NCI-H774 (cell line): ENCODE measurements at places on chromosomes 2 and 18.

DNA sequence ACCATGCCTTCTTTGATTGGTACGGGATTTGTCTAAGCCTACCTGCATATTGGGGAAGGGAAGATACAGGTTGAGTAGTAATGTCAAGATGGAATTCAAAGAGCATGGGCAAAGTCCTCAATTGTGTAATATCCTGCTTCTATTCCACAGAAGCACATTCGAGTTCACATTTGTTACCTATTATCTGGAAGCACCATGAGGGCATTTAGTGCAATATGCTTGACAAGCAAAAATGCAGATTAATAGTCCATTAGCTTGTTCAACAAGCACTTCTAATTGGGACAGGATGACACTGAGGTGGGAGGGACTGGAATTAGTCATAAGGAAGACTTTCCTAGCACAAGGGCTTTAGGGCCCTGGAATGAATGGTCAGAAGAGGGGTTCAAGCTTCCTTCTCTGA, 40.5 kb downstream of the MYO5B start:
- DNase-seq = no peak

DNA sequence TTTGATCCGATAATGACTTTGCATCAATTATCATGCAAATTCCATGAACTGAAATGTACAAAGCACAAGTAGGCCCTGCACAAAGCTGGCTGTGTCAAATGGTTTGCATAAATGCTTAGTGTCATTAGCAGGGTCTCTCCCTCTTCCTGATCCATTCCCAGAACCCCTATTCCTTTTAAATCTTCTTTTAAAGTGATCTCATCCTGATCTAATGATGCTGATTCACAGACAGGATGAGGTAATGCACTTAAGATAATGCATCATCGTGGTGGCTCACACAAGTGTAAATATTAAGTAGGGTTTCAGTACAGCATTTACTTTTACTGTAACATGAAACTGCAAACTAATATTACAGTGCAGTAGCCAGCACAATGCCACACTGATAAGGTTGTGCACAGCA, 304.8 kb upstream of the SOX11 start:
- peak; percentile 7 for DNase-seq

DNA sequence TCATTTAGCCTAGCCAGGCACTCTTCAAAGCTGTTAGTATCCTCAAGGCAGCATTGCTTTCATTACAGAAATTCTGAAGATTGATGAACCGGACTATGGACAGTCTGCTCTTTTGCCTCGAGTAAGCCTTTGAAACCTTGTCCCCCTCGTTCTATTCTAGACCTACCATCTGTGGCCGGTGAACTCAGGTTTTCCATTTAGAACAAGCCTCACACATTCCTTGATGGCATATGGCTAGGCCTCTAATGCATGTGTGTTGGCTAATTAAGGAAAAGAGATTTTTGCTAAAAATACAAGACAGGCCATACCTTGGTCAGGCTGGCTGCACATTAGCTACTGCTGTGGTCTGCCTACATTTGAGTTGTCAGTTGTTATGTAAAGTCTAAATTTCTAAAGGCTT, 111.8 kb downstream of the CERS6 start:
- DNase-seq = no peak

DNA sequence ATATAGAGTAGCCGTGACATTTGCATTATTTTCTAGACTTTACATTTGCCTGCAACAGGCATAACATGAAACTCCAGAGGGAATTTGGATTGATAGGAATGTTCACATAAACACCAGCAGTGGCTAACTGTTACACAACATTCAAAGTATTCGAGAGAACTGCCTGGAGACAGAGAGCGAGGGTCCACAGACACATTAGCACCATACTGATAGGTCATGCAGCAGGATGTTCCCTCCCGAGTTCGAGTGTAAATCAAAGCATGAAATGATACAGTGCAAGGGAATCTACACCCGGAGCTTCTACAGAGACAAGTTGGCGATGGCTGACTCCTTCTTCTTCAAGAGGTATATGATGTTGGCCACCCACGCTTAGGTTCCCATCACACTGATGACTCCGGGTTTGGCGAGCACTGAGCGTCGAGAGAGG, 89.5 kb downstream of the COL6A3 start:
- no peak for DNase-seq

DNA sequence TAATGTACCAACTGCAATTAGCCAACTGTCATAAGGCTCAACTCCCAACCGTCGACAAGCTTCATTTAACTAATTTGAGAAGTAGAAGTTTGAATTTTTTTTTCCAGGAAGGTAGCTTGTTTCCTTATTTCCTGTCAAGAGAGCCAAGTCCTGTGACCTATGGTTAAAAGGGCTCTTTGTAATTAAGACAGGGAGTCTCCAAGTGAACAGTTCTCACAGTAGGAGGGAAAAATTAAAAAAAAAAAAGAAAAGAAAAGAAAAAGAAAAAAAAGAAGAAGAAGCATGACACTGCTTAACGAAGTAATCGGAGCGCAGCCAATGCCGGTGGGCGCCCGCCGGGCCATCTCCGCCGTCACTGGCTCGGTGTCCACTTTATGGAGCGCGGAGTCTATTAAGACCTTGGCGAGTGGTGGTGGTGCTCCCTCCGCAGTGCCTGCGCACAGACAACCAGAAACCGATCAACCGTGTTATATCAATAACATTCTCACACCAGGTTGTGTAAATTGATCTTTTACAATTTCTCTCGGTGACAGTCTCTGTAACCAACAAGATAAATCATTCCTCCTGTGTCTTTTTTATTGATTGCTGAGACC, 197.2 kb upstream of the POU3F3 start:
- no peak for DNase-seq

- DNase-seq = no peak
Measured at GRCh38 chr18:43265465-43265864, 11.8 kb downstream of the SYT4 start.

DNA sequence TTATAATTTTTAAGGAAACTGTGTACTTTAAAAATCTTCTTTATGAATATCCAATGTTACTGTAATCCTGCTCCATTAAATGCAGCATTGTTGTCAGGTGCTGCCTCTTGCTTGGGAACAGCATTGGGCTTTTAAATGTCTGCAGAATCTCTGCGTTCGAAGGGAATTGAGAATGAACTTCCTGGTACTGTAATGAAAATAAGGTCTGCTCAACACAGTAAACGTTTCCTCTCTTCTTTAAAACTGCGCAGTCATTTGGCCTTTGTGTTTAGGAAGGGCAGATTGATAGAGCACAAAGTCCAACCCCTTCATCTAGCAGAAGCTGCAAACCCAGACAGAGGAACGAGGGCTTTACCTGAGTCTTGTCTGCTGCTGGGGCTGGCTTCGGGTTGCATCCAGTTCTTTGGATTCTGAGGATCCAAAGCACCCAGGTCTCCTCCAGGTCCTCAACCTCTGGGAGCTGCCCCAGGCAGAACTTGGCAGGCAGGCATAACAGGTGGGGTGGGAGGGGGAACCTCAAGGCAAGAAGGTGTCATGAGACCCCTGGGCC, 104.5 kb downstream of the UGGT1 start:
- DNase-seq = no peak

GRCh38 chr18:5315838-5316237, 20.3 kb upstream of the ZBTB14 start:
- DNase-seq = no peak

DNA sequence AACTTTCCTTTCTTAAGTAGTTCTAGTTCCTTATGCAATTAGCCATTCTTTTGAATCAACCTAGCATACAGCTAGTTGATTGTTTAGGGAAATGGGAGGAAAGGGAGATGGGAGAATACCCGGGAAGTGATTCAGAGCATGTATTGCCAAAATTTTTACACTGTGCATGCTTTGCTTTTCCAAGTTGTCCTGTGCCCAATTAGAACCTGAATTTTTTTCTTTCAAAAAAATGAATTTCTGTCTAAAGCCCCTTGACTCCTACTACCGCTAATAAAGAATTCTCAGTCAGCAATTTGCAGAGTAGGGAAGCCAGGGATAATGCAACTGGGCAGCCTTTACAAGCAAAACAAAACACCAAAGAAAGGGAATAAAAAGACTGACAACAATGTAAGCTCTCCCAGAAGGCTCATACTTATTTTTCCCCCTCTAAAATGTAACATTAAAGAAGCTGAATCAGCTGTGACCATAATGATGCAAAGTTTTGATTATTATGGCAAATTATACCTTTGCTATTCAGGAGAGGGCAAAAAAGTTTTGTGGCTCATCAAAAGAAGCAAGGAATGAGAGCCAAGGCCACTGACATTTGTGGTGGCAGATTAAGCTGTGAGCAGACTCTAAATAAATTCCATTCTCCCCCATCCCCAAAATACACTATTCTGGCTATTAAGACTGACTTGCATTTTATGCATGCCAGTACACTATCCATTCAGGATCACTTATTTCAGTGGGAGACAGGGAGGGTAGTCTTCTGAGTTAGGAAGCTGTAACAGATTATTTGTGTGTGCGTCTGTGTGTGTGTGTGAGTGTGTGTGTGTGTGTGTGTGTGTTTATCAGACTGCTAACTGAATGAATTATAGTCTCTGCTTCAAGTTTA, 174.3 kb downstream of the ERBB4 start:
- no peak for DNase-seq

DNA sequence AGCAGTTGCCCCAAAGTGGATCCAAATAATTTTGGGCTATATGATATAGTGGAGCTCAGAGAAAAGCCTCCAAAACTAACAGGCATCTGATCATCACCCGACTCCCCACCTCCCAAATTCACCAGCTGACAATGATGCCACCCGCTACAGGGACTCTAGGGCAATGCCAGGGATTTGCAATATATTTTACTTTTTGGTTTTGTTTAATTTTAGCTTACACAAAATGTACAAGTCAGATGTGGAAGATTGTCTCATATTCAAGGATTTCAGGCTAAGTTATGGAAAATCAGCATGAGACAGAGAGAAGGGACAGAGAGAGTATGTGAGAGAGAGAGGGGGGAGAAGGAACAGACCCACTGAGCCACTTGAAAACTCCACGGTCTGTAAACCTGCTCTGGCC, 187.4 kb downstream of the TMEM247 start:
- no peak for DNase-seq

- no peak for DNase-seq
Measured at GRCh38 chr2:136310797-136311603, 193.1 kb upstream of the CXCR4 start.

- no peak for DNase-seq
Measured at GRCh38 chr2:177675350-177675821, 282.8 kb downstream of the AGPS start.

DNA sequence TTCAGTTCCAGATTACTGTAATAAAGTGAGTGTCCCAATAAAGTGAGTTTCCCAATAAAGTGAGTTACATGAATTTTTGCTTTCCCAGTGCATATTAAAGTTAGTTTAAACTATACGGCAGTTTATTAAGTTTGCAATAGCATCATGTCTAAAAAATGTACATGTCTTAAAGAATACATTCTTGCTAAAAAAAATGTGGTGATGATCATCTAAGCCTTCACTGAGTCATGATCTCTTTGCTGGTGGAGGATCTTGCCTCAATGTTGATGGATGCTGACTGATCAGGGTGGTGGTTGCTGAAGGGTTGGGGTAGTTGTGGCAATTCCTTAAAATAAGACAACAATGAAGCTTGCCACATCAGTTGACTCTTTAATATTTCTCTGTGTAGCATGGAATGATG, 664.2 kb downstream of the TDRD15 start:
- DNase-seq = no peak

DNA sequence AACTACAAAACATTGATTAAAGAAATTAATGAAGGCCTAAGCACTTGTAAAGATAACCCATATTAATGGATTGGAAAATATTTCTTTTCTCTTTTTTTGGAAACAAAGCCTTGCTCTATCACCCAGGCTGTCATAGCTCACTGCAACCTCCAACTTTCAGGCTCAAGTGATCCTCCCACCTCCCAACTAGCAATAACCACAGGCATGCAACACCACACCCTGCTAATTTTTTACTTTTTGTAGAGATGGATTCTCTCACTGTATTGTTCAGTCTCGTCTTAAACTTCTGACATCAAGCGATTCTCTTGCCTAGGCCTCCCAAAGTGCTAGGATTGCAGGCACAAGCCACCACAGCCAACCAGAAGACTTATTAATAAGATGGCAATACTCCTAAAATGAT, 73.4 kb upstream of the NDUFV2 start:
- DNase-seq = no peak

DNA sequence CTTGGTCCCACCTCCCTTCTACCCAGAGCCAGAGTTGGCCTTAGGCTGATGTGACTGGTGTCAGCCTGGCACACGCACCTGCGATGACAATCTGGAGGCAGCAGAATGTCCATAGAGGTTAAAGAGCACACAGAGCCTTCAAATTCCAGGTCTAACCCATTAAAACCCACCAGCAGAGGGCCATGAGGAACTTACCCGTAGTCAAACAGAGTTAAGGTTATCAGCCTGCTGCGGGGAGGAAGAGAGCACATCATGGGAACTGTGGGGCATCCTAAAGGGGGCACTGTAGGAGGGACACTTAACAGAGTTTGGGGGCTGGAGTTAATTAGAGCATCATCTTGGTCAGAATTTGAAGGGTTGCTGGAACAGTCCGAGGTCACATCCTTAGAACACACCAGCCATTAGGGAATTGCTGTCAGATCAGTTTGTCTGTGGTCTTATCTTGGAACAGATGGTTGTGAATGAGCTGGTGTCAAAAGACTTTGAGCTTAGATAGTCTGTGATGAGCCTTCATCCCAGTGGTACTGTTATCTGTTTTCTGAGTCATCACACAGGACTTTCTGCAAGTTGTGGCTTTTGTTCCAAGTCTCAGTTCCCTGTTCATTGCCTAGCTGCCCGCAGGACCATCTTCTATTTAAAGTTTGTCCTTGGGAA, 248.6 kb downstream of the LOXHD1 start:
- DNase-seq = no peak

- DNase-seq = no peak
Measured at GRCh38 chr2:216317831-216318520, 54.3 kb downstream of the MARCHF4 start.
